ENCODE measurements at places on chromosomes 12 and 14.

DNA sequence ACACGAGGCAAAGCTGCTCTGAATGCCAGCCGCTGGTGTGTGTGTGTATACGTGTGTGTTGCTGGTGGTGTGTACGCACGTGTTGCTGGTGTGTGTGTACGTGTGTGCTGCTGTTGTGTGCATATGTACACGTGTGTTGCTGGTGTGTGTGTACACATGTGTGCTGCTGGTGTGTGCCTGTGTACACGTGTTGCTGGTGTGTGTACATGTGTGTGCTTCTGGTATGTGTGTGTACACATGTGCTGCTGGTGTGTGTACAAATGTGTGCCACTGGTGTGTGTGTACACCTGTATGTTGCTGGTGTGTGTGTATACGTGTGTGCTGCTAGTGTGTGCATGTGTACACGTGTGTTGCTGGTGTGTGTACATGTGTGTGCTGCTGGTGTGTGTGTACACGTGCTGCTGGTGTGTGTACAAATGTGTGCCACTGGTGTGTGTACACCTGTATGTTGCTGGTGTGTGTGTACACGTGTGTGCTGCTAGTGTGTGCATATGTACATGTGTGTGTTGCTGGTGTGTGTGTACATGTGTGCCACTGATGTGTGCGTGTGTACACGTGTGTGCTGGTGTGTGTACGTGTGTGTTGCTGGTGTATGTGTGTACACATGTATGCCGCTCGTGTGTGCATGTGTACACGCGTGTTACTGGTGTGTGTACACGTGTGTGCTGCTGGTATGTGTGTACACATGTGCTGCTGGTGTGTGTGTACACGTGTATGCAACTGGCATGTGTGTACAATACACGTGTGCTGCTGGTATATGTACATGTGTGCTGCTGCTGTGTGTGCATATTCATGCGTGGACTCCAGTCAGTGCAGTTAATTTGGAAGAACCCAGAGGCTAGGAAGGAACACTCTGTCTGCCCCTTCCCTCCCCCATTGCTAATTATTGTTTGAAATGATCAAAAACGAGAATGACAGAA, 47.2 kb downstream of the CACNA2D4 start:
- DNase-seq, result no peak

DNA sequence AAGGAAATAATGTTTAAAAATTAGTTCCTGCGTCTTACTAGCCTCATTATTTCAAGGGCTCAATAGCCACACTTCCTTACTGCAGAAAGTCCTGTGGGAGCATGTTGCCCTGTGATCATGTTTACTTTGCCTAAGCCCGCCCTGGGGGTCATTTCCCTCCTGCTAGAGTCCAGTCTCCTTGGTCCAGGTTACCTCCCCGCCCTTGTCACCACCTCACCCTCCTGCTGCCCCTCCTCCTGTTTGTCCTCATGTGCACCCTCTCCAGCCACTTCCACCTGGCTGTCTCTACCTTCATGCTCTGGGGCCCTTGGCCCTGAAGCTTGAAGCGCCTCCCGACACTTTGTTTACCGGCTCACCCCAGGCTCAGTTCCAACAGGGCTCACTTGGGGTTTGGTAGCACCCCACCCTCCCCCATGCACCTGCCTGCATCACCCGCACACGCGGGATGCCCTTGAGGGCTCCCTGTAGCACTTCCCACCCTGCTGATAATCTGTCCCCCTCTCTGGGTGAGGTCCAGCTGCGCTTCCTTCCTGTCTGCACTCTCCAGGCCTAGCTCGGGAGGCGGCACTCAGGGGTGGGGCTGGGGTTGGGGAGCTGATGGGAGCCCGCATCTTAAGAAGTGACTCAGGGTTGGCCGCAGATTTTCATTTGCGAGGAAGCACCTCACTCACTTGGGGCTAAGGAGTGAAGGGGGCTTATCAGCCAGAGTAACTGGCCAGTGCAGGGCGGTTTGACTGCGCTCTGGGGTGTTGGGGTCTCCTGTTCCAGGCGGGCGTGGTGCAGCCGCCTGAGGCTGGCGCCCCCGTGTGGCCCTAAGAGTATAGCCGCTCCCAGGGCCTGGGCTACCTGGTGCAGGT, 40.1 kb downstream of the SMIM41 start:
- peak; percentile 35 for DNase-seq

GRCh38 chr14:20659813-20660395, 18.4 kb upstream of the OR6S1 start:
- no peak for DNase-seq

- DNase-seq, result no peak
These were observed 197.7 kb upstream of the SLC16A7 start for GRCh38 chr12:59398164-59398563.

DNA sequence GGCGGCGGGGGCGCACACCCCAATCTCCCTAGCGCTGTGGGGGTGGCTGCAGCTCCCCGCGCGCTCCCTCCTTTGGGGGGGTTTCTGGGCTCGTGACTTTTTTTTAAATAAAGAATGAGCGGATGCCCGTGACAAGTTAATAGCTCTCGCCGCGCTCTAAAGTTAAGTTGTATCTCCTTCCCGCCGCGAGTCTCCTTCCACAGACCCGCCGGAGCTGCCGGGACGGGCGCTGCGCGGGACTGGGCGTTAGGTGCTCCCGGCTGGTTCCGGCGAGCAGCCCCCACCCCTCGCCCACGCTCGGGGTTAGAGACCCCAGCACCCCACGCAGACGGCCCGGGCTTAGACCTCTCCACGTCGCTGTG, 82.6 kb upstream of the HMGA2 start:
- no peak for DNase-seq

DNA sequence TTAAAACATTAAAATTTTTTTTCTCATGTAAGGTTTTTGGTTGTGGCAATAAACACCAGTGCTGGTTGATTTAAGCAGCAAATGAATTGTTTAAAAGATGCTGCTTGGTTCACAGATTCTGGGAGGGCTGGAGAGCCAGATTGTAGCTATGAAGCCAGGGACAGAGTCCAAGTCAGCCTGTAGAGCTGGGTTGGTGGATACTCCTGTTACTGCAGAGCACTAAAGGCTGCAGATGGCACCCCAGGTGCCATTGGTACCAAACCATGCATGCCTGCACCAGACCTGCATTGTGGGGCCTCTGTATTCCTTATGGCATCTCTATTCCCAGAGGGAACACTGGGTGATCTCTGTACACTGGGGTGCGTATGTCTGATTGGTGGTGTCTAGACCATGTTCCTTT, 113.3 kb downstream of the SNAPC1 start:
- no peak for DNase-seq

DNA sequence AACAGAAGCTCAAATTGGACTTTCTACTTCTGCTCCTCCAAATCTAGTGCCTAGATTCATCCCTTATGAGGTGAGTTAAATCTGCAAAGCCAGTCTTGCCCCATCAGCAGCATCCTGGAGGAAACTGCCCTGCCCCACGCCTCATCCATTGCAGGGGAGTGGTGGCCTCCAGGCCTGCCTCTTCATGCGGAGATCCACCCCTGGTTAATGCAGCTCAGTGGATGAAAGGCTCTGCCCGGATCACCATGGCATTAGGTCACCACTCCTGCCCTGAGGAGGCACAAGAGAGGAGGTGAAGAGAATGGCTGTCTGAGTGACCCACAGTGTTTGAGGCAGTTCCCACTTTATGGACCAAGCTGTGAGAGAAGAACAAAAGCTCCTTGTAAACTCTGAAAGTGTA, 218.1 kb downstream of the C12orf75 start:
- DNase-seq, result no peak

DNA sequence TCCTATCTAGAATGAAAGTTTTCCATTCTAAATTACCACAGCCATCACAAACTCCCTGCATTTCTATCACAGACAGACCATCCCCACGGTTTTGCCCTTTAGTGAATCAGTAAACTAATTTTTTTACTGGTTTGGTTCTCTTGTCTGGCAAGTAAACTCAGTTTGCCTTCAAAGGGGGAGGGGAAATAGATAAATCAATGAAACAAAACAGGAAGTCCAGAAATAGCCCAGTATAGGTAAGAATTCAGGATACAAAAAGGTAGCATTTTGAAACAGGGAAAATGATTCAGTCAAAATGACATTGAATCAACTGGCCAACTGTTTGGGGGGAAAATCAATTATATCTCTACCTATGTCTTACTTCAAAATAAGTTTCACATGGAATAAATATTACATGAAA, 15.8 kb upstream of the BAZ1A start:
- DNase-seq, result no peak

DNA sequence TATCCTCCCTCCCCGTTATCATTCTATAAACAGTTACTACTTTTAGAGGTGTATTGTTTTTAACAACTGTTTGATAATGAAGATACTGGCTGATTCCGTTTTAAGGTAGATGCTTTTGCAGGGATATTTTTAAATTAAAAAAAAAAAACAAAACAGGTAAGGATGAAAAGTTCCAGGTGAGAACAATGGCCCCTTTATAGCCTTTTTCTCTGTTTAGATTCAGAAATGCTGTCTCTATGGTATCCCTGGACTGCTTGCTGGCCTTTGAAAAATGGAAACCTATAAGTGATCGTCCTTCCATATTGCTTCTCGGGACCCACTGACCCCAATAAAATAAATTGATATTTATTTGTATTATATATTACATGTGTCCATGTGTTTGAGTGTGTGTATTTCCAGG, 23.2 kb upstream of the ANO6 start:
- no peak for DNase-seq

DNA sequence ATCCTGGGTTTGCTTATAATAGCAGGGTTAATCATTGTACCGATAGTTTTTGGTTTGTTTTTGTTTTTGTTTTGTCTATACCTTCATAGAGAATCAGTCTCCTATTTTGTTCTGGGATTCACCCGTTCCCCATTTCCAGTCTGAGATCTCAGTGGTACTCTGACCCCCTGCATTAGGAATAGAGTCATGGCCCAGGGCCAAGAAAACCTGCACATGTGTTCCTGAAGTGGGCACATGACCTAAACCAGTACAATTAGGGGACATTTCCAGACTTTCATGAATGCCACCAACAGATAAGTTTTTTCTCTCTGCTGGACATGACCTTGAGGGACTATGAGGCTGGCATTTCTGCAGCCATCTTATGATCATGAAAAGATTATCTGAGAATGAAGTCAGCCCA, 52.5 kb downstream of the MRPL42 start:
- DNase-seq, result no peak

GRCh38 chr14:92037989-92038388, 1.9 kb downstream of the TRIP11 start:
- DNase-seq, result no peak

- no peak for DNase-seq
These were observed 33.2 kb downstream of the CKAP4 start for GRCh38 chr12:106214571-106214970.

GRCh38 chr14:95575840-95576473, 41.1 kb downstream of the GLRX5 start:
- no peak for DNase-seq

GRCh38 chr12:74293689-74294131, 243.9 kb upstream of the ATXN7L3B start:
- DNase-seq, result no peak

DNA sequence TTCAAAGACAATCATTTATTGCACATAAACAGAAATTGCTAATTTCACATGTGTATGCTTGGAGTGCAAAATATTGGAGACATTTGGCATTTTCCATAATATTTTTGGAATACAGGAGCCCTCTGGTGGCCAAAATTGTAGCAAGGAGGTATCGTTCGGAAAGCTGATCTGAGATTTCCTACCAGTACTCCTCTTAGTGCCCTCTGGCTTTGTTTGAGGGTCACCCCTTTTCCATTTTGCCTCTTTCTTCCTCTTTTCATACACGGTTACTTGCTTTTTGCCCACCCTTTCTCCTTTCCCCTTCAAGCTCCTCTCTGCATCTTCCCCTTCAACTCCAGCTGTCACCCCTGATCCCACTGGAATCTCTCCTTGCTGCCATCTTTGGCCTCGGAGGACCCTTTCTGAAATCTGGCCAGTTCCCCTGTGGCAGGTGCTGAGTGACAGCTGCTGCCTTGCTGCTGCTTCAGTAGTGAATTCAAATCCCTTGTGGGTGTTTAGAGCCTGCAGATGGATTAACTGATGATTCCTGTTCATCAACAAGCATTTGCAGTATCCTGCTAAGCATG, 164.6 kb upstream of the PARP11 start:
- DNase-seq, result peak; percentile 26

- DNase-seq, result no peak
These were observed 93.1 kb downstream of the SRGAP1 start for GRCh38 chr12:63937378-63938316.

DNA sequence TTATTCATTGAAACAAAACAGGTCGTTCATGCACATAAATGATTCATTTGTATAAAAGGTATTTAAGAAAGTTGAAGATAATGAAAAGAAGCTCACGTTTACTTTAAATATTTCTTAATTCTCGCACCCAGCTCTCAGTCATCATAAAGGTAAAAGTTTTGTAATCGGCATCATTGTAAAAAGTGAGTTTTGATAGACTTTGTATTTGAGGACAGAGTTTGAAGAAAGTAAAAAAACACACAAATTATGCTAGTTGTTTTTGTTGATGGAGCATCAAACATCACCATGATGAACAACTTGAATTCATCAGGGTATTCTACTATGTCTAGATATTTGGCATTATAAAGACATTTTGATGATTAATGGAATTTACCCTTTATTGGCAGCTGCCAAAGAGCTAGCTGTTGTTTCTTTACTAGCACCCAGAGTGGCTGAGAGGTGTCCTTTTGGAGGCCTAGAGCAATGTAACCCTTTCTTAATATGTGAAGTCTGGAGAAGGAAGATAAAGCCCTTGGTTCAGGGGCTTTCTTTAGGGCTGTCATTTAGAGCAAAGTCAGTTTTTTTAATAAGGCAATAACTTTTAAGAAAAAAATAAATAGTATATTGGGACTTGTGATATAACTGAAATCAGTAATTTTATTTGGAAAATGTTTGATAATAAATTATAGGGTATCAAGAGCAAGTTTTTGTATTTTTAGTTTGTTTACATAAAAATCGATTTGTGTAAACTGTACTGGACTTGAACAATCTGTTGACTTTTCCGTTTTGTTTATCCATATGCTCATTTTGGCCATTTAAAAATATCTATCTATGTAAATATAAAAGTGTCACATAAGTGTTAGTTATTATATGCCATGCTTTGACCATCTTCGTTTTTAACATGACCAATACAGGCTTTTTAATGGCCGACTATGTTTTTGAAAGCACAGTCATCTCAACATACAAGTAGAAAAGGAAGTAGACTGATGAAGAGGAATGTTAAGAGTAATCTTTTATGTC, 7.4 kb downstream of the GLRX5 start:
- DNase-seq, result no peak

DNA sequence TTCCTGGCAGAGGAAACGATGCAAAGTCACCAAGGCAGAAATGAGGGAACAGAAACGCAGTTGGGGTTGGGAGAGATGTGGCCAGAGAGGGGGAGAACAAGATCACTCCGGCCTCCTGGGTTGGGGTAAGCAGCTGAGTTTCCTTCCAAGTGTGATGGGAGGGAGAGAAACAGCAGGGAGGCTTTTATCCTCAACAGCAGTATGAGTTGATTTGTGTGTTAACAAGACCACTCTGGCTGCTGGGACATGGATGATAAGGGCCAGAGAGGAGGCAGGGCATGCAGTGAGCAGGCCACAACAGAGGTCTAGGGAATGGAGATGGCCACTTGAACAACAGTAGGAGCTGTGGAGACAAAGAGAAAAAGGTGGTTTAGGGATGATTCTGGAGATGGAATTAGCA, 66.8 kb downstream of the GLRX5 start:
- DNase-seq, result no peak

GRCh38 chr14:89641495-89642175, 224.6 kb upstream of the FOXN3 start:
- peak; percentile 67 for DNase-seq

GRCh38 chr14:55586411-55586810, 6.4 kb downstream of the KTN1 start:
- no peak for DNase-seq

- DNase-seq, result no peak
These were observed 12.5 kb upstream of the CACNA2D4 start for GRCh38 chr12:1930803-1931597.

- no peak for DNase-seq
These were observed 9.4 kb downstream of the AKT1 start for GRCh38 chr14:104786091-104786586.

All from CD4-positive, alpha-beta T cell treated with Interleukin-12 subunit alpha and Interleukin-12 subunit beta, for 1 hour (primary cell).